ENCODE measurements at places on chromosomes 3 and 15.
A peak's percentile ranks its signal among the peaks of the same experiment; 100 is the strongest.

DNA sequence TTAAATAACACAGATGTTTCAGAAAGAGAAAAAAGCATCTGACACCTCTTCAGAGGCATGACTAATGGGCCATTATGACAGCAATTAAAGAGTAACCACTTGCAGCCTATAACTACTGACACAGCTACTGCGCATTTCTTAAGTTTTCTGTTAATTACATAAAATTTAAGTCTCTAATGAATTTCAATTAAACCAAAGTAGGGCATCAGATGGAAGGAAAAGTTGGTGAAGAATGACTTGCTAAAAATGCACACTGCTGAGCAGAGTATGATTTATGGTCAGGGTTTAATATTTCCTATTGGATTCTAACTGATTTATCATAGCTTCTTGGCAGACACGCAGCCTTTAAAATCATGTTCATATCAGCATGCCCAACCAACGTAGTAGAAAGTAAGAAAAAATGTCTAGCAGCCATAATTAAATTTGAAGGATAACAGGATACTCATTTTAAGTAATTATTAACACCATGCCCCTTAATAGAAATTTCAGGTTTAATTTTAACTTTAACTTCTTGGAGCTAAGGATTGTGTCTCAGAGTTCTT lies 140.0 kb downstream of the CBLB start:
- DNase-seq: no peak

DNA sequence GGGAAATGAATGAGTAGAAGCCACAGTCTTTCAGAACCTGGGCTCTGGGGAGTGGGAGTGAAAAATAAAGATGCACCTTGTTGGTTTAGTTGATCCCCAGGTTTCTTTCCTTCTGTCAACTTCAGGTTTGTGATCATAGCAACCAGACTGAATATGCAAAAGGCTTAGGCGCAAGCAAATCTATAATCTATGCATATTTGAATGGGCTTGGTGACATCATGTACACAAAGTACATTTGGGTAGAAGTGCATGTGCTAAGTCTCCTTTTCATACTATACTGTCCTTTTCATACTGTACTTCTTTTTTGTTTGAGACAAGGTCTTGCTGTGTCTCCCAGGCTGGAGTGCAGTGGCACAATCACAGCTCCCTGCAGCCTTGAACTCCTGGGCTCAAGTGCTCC lies 132.4 kb upstream of the C2CD4B start:
- no peak for DNase-seq

- no peak for DNase-seq
Measured at GRCh38 chr15:73009066-73010056, 42.9 kb upstream of the NEO1 start.

- no peak for DNase-seq
Measured at GRCh38 chr3:74624301-74624700, 9.8 kb upstream of the CNTN3 start.

DNA sequence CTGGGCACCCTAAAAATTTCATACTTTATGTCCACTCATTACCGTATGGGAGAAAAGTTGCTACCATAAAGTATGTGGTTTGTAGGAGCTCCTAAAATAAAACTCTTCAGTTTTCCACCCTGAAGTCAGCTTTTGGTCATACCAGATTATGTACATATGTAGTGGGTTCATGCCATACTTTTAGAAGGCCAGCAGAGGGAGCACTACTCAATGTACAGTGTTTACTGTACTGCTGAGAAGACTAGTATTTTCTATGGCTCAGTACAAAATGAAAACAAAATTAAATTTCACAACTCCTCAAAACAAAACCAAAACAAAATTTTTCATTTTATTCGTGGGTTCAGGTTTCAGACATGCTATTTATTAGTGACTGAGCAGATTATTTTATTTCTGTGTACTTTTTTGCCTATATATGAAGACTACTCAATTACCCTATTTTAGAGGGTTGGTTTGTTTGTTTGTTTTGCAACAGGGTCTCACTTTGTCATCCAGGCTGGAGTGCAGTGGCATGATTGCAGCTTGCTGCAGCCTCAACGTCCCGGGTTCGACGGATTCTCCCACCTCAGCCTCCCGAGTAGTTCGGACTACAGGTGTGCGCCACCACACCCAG lies 24.3 kb downstream of the NXPE3 start:
- no peak for DNase-seq

DNA sequence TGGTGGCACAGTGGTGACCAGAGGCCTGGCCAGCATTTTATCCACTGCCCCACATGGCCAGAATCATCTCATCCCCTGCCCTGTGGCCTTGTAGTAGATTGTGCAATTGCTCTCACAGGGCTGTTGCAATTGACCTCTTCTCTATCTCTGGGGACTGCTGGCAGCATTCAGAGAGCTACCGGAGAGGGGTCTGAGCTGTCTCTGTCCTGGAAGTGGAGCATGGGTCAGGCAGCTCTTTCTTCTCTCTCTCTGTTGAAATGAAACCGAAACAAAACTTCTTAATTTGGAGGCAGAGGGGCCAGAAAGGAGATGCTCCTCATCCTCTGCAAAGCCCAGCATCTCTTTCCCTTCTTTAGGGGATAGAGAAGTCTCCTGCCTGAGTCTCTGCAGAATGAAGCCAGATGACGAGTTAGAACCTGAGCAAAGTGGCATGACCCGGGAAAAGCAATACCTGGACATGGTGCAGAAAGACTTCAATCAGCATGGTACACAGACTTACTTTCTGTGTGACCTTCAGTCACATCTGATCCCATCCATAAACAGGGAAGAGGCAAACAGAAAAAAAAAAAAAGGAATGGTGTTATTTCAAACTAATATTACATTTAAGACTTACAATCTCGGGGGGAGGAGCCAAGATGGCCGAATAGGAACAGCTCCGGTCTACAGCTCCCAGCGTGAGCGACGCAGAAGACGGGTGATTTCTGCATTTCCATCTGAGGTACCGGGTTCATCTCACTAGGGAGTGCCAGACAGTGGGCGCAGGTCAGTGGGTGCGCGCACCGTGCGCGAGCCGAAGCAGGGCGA lies 144.5 kb upstream of the BCL6 start:
- DNase-seq: no peak

DNA sequence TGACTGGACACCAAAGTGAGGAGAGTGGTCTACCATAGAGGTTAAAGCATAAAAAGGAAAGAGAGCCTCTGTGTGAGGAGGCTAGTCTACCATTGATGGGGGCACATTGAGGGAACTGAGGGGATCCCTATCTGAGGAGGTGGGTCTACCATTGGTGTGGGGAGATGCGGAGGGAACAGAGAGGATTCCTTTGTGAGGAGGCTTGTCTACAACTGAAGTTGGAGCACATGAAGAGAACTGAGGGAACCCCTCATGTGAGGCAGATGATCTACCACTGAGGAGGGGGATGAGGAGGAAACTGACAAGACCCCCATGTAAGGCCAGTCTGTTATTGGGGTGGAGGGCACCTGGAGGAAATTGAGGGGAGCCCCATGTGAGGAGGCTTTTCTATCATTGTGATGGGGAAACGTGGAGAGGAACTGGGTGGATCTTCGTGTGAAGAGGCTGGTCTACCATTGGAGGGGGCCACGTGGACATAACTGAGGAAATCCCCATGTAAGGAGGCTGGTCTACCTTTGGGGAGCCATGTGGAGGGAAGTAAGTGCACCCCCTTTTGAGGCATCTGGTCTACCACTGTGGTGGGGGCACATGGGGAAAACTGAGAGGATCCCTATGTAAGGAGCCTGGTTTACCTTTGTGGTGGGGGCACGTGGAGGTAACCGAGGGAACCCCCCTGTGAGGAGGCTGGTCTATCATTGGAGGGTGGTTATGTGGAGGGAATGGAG lies 160.1 kb downstream of the FBLN2 start:
- peak; percentile 31 for DNase-seq

DNA sequence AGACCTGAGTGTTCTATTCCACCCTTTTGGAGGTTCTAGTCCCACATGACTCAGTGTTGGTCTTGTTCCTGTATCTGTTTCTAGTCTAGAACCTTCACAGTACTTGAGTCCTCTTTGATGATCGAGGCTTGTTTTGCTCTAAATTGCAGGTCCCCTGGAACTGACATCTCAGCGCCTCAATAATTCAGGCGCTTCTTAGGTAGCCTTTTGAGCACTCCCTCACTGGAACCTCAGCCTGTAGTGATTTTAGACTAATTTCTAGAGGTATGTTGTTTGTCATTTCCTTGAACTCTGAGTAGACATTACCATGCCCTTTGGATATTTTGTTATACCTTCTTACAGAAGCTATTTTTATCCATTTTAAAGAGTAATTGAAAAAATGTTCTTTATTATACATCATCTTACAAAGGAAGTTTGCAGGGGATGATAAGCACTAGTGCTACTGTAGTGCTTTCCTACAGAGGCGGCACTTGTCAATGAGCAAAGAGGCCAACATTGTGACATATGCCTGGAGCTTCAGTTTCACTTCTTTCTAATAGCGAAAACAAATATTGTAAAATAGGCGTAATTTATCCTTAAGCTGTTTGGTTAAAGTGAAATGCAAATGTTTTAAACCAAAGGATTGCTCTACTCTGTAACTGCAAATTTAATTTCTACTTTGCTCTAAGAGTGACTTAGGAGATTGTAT lies 75.7 kb downstream of the EFL1 start:
- DNase-seq: no peak

- peak; percentile 91 for DNase-seq
Measured at GRCh38 chr15:89662893-89663626, 7.8 kb upstream of the KIF7 start.

- DNase-seq: peak; percentile 84
Measured at GRCh38 chr15:91694131-91694830, 159.2 kb upstream of the SLCO3A1 start.

DNA sequence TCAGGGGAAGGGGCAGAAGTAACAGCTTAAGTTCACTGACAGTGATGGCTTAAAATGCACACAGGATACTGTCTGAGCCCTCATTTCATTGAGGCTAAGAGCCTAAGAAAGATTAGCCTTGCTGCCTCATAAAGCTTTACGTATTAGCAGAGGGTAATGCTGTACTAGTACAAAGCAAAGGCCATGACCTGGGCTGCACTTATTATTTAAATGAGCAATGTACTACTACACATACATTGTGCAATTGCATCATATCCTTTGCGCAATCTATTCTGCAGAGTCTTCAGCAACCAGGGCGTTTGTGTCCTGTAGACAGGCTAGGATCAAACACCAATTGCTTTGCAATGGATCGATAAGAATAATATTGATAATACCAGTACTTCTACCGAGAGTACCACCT lies 221.8 kb downstream of the TPRG1 start:
- DNase-seq: no peak

DNA sequence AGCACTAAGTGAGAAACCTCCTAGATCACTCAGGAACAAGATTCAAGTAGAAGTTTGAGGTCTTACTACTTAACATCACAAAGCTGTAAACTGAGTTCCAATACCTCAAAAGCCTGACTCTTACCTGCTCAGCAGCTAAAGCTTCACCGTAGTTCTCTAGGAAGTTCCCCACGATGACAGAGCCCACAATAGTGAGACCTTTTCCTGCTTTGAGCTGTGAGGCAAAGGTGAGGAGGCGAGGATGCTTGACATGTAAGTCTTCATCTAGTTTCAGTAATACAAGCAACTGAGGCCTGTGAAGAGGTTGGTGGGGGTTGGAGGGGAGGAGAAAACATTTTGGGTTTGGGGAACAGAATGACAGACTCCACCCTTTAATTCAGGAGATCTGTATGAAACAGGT lies 15.7 kb downstream of the EMC4 start:
- no peak for DNase-seq

GRCh38 chr3:88019024-88019423 lies 39.8 kb downstream of the CGGBP1 start:
- no peak for DNase-seq

- DNase-seq: no peak
Measured at GRCh38 chr3:58690490-58690889, 23.9 kb upstream of the FAM3D start.

DNA sequence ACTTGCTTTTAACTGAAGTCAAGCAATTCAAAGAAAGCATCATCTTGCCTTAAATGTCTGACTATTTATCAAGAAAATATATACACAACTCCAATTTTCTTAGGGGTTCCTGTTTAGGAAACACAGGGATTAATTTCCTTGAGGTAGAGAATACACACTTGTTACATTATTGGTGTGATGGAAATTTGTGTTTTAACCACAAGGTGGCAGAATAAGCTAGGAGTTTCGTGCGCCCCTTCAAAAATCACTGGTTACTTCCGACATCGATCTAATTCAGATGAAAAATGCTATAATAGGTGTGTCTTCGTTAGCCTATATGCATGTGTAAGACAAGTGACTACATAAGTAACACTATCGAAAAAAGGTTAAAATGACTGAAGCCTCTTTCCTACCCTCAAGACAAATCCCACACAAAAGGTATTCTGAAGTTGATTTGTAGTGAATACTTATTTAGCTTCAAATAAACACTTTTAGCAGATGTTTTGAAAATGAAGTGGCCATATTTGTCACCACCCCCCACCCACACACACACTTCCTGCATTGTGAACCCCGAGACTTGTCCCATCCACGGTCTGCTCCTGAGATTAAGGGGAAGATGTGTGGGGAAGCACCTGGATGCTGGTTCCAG lies 246.5 kb downstream of the ROBO1 start:
- no peak for DNase-seq

GRCh38 chr3:4720316-4721075 lies 227.3 kb downstream of the ITPR1 start:
- DNase-seq: no peak

GRCh38 chr3:163838769-163839168 lies 1239.5 kb downstream of the SI start:
- no peak for DNase-seq

DNA sequence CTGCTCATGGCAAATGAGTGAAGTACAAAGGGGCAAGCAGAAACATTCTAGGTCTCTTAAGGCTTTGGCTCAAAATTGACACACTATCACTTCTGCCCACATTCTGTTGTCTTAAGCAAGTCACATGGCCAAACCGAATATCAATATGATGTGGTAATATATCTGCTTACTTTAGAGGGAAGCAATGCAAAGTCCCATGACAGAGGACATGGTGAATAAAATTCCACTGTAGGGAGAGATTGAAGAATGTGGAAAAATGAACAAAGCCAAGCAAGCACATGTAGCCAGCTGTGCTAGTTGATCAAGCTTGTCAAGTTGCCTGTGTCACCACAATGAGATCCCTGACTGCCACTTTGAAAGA lies 11.2 kb upstream of the TBC1D5 start:
- no peak for DNase-seq

DNA sequence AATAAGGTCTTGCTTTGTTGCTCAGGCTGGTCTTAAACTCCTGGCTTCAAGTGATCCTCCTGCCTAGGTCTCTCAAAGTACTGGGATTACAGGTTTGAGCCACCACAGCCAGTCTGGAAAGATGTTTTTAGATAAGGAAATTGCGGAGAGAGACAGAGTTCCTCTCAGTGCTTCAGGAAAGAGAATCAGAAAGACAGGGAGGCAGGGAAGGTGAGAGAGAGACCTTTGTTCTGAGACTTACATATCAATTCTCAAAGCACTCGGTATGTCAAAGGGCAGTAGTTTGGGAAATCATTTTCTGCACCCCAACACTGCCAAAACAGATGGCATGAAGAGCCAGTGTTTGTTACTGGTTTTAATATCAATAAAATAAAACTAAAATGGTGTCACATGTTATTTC lies 13.1 kb upstream of the GCNT3 start:
- DNase-seq: no peak

DNA sequence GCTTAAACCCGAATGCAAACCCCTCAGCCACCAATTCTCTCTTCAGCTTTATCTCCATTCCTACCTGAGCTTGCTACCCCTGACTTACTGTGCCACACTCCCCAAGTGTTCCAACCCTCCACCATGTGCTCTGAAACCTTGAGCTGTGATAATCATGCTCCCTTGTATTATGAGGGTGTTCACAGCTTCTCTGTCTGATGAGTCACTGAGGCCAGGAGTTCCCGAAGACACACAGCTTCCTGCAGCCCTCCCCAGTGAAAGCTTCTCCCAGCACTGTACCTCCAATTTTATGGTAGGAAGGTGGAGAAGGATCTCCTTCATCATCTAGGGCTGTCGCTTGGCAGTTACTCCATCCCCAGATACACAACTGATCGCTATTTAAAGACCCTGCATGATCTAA lies 24.9 kb downstream of the STAC start:
- DNase-seq: no peak
